ENCODE measurements at places on chromosomes 12 and 14.

DNA sequence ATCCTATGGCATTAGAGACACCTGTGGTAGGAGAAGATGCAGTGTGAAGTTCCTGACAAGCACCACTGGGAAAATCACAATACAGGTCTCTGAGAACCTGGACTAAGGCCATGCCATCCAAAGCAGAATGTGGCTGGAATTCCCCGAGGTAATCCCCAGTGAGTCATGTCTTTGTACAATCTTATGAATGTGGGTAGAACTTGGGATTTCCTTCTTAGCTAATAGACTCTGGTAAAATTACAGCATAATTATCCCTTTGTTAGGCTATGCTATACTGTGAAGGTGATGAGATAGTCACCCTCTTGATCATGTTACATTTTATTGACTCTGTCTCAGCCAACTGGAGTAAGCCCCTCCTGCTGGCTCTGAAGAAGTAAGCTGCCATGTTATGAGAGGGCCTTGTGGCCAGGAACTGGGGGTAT lies 224.3 kb upstream of the DCN start:
- no peak for DNase-seq

- DNase-seq: no peak
Measured at GRCh38 chr12:112307317-112308011, 74.8 kb downstream of the HECTD4 start.

DNA sequence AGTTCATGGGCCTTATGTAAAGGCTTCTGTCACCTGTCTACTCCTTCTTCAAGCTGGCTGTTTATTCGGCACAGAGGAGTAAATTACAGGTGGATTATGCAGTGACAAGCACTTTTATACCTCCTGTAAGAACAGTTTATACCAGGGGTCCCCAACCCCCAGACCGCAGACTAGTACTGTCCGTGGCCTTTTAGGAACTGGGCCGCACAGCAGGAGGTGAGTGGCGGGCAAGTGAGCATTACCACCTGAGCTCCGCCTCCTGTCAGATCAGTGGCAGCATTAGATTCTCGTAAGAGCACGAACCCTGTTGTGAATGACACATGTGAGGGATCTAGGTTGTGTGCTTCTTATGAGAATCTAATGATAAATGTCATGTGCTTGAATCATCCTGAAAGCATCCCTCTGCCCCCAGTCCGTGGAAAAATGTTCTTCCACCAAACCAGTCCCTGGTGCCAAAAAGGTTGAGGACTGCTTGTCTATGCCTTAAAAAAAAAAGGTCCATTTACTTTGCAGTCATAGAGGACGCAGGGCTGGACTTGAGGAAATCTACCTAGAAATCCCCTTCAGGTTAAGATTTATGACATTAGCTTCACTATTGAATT lies 78.8 kb downstream of the ETV6 start:
- DNase-seq: no peak

GRCh38 chr12:87305481-87305880 lies 723.7 kb downstream of the C12orf50 start:
- peak; percentile 6 for DNase-seq

DNA sequence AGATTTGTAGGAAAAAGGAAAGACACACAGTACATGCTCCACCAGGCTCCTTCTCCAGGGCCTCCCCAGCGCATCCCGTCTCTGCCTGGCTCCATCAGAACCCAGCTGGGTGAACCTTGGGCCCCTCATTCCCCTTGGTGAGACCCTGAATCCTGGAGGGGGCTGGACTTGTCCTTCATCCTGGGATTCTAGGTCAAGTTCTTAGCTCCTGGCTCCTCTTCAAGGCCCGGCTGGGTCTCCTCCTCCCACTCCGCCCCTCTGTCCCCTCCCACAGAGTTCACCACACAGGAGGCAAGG lies 49.2 kb downstream of the PSMA6 start:
- DNase-seq: no peak

DNA sequence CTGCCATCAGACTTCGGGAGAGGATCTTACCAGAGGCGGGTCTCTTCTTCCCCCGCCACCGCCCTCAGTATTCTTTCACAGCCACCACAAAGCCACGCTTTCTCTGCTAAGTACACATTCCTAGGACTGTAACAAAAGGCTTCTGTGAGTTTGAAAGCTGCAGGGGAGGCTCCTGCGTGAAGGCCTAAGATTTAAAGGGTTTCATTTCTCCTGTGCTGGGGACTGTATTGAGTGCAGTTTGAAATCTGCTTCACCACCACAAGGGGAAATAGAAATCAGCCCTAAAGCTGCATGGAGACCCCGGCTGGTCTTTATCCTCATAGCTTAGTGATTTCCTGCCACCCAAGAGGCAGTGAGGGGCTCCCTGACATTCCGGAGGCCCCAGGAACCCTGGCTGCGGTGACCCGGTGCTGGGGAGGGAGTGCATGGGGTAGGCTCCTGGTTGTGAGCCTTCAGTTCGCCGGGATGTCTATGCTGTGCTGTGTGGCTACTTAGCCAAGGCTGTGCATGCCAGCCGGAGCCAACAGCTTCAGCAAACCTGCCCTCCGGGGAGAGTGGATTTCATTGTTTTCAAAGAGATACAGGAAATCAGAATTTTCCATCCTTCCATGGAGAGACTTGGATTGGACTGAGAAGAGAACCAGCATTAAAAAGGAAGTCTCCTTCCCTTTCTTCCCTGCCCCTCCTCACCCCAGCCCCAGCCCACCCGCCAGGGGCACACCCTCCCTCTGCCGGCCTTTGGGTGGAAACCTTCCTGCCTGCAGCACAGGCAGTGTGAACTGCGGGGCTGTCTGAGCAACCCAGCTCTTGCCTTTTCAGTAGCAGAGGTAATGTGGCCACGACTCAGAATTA lies 163.3 kb downstream of the ETV6 start:
- DNase-seq: peak; percentile 73

DNA sequence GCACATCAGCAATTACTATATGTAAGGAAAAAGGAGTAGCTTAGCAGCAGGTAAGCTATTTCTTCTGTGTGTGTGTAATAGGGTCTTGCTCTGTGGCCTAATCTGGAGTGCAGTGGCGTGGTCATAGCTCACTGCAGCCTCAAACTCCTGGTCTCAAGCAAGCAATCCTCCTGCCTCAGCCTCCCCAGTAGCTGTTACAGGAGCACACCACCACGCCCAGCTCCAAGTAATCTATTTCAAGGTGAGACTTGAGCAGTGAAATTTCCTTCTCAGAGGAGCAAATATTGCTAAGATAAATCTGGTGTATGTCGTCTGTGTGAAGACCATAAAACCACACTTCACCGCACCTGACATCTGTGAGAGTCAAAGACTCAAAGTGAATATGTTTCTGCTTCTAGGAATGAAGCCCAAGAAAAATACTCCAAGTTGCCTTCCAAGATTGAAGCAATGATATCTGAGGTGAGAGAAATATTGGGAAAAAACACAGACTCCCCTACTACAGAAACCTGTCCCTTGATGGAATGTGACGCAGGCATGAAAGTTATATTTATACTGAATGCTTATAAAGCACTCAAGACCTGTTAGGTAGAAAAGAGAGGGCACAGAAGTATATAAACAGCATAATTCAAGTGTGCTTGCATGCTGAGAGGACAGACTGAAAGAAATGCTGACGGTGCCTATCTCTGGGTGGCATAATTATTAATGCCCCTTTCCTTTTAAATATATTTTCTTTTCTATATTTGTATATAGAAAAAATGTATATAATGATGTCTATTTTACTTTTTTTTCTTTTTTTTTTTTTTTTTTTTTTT lies 2.5 kb upstream of the SELPLG start:
- no peak for DNase-seq

- no peak for DNase-seq
Measured at GRCh38 chr14:92750994-92751400, 2.6 kb upstream of the LGMN start.

GRCh38 chr12:72094490-72094889 lies 155.8 kb downstream of the TPH2 start:
- no peak for DNase-seq

GRCh38 chr14:26596543-26597061 lies 1.2 kb downstream of the NOVA1 start:
- DNase-seq: no peak

DNA sequence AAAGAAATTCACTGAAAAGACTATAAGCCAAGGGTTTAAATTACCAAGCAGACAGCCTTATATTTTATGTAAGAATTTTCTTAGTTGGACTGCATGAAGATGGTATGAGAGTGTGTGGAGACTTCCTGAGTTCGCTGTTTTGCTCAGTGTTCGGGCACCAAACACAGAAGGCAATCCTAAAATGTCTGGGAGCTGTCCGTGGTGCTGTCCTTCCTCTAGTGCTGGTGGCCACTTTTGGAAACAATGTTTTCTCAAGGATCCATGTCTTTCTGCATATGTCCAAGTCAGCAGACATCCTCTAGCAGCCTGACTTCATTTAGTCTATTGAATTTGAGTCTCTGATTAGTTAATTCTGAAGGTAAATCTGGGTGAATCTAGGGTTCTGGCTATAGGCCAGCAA lies 135.8 kb downstream of the SLC8A3 start:
- peak; percentile 34 for DNase-seq

DNA sequence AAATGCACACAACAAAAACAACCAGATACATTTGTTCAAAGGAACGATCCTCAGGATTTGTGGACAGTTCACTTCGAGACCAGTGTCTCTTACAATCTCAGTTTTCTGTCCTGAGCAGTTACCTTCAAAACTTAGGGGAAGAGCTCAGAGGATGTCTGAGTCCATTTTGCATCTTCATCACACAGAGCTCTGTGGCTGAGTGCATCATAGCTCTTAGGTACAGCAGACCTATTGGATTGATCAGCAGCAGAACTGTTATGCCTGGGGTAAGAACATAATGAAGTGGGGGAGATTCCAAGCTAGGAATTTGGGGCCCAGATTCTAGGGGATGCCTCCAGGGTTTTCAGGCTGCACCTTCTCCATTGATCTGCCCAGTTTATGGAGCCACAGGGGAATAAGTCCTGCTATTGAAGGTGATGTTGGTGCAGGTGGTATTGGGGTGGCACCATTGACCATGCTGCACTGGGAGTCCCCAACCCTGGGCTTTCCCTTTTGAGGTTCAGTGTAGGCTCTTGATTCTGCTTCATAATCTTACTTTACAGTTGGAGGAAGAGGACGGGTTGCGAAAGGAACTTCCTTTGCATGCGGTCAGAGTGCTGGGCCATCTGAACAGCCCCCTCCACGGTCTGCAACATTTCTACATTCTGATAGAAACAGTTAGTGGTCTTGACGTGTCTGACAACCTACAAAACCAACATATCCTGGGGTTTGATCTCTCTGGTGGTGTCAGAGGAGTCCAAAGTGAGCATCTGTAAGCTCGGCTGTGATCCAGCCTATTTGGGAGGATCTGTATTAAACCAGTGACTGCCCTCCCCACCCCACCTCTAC lies 112.8 kb downstream of the CHST11 start:
- peak; percentile 99 for DNase-seq

- no peak for DNase-seq
Measured at GRCh38 chr12:132336451-132337413, 7.3 kb upstream of the GALNT9 start.

- no peak for DNase-seq
Measured at GRCh38 chr14:94833633-94834032, 63.7 kb upstream of the GSC start.

DNA sequence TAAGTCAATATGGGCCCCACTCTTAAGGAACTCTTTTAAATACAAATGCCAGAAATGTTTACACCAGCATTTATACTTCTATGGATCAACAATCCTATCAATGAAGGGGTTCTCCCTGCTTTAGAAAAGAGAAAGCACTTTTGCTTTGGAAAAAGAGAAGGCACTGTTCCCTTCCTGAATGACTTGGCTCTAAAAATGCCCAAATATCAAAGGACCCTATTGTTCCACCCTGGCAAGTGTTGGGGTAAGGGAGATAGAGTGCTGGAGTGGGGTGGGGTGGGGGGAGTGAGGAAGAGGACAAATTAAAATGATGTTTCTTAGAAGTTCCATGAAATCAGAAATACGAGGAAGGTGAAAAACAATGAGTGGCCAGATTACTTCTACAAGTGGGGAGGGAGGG lies 131.6 kb upstream of the GRIN2B start:
- no peak for DNase-seq

DNA sequence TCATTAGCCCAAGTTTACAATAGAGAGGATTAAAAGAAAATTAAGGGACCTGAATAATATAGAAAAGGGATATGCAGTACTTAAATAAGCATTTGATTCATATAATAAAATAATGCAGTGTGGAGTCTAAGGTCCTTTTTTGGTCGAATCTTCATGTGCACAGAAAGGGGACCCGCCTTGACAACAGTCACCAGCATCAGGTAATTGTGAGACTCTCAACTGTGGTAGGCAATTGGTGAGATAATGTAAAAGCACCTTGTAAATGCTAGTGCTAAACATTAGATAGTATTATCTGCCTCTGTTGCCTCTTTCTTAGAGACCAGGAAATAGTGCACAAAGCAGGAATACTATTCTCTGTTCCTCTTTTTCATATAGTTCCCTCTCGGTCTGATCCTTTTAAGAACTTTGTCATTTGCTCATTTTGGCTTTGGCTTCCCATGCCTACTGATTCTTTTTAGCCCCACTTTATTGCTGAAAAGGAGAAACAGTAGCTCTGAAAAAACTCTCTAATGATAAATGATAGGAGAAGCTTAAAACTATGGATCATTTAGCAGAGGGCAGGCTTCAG lies 17.5 kb downstream of the CHPT1 start:
- DNase-seq: no peak

DNA sequence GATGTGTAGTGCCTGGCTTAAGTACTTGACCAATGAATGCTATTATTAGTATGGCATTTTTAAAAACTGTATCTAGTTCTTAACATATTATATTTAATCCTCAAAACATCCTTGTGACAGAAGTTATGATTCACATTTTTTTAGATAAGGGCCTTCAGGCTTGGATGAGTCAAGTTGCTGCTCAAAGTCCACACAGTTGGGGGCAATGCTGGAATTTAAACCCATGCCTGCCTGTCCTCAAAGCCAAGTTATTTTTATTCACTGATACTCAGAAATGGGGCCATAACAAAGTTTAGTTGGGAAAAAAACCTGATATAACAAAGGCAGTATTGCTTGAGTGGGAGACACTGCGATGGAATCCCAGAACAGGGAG lies 50.6 kb downstream of the RFX4 start:
- DNase-seq: no peak

GRCh38 chr12:115867854-115868253 lies 409.6 kb downstream of the MED13L start:
- DNase-seq: no peak

DNA sequence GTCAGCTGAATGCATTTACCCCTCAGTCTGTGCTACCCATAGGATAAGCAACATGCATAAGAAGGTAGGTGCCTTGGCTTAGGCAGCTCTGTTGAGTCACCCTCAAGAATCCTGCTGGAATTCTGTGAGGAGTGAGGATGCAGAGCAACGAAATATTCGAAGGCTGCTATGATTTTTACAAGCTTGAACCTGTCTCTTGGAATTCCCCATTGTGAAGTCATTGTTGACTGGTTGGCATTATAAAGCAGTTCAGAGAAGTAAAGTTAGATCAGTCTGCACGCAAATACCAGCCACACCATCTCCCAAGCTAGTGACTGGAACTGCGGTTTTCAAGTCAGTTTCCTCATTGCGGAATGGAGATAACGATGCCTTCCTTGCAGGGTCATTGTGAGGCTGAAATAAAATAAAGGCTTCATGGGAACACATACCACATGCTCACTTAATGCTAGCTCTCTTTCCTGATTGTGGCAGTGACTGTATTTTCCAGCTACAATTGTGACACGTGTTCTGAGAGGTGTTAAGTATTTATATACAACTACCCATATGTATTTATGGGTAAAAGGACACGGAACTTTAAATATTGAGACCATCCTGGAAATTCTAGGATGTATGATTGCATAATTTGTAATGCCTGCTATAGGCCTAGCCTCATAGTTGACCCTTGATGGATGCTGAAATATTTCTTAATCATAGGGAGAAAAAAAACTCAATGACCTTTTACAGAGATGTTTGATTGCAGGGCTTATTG lies 96.7 kb downstream of the ETV6 start:
- peak; percentile 99 for DNase-seq

Data from common myeloid progenitor, CD34-positive (primary cell).